ENCODE measurements at places on chromosomes 1 and 21. TPM values are rescaled to one million over a fixed set of nuclear protein-coding genes. Genes with fewer than 3 reads are reported as not detected.

GRCh38 chr21:34589511-34590282 is 25.2 kb downstream of the RCAN1 start:
- DNase-seq = no peak

- no peak for DNase-seq
These were observed 29.3 kb downstream of the ATF3 start for GRCh38 chr1:212637902-212638301.

DNA sequence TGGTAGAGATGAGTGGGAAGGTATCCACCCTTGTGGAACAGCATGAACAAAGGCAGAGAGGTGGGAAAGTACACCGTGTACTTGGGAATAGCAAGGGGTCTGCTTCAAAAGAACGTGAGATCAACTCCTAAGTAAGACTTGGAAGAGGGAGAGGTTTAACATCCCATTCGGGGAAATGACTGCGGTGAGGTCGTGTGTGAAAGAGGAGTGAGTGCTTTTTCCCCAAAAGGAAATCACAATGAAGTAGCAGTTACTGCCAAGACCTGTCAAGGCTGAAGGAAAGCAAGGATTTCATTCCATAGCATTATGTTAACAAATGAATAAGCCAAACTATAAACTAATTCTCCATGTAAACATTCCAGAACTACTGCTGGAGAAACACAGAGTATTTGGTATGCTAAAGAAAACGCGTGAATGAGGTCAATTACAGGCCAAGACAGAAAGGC is 20.0 kb upstream of the SYDE2 start:
- no peak for DNase-seq

DNA sequence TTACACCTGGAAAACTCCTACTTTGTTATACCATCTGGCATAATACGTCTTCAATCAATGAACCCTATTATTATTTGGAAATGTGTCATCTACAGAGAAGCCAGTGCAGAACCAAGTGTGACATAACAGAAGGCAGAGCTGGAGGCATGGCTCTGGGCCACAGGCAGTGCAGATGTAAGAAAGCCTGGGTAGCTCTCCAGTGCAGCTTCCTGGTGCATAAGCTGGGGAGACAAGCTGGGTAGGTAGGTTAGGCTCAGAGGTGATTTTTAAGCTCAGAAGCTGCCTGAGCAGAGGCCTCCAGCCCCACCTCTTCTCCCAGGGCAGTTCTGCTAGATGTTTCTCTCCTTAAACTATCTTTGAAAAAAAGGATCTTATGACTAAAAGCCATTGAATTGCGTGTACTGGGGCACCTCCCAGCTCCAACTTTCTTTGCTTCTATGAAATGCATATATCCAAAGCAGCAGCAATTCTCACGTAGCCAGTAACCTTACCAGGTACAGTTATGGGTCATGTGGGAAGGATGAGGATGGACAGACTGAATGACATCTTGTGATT is 30.7 kb downstream of the AKNAD1 start:
- DNase-seq = no peak

DNA sequence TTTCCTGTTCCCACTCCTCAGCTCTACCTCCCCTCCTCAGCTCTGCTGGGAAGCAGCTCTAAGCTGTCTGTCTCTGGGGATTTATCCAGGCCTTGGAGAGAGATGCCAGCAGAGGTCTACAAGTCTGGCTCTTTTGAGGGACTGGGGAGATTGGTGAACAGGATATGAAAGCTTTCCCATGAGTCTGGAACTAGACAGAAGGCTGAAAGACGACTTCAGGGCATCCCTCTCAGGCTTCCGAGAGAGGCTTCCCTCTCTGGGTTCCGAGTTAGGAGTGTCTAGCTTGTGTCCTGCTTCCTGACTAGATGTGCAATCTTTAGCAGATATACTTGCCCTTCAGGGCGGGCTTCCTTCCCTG is 733 bp downstream of the TMEM35B start:
- DNase-seq = no peak

DNA sequence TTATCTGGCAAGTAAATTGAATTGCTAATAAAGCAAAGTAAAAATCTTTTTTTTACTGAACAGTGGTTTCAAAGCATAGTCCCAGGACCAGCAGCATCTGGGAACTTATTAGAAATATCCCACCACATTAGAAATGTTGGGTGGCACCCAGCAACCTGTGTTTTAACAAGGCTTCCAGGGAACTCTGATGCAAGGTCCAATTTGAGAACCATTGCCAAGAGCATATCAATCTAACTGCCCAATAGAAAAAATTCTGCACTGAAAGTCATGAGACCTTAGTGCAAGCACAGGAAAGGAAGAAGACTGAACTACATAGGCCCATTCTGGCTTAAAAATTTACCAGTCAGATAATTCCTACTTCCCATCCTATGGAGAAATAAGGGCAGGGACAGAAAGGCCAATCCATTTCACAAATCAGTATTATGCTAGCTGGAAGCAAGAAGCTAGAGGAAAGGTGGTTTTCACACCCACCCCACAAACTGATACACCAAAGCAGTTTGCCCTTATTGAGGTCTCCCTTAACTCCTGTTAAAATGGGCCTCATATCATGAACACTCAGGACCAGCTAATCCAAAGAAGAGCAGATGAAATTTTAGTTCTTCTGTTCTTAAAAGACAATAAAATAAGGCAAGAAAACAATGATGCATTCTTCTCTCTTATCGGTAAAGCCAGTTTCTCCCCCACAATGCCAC is 17.5 kb upstream of the C1orf105 start:
- no peak for DNase-seq

GRCh38 chr1:5376538-5377247 is 615.5 kb downstream of the NPHP4 start:
- no peak for DNase-seq

DNA sequence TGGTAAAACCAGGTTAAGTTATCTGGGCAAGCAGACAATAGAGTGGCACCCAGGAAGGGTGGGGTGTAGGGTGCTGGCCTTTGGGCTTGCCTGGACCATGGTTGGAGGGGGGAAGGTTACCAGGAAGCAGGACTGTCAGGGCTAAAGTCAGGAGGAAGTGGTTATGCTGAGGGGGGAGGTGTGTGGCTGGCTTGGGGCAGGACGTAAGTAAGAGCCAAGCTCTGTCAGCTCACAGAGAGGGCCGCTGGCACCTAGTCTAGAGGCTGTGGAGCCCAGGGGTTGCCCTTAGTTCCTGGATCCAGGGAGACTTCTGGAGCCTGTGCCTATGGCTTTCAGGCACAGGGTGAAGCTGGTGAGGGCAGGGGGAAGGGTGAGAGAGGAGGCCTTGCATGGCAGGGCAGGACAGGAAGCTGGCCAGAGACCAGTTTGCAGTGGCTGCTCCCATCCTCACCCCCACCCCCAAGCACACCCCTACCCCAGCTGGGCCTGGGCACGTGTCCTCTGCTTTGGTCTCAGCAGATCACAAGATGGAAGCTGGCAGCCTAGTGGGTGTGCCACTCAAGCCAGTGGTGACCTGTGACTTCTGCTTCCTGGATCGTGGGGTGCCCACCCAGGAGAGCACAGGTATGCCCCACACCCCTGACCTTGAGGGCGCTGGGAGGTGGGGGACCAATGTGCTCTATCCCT is 20.5 kb upstream of the SMYD3 start:
- DNase-seq = no peak

DNA sequence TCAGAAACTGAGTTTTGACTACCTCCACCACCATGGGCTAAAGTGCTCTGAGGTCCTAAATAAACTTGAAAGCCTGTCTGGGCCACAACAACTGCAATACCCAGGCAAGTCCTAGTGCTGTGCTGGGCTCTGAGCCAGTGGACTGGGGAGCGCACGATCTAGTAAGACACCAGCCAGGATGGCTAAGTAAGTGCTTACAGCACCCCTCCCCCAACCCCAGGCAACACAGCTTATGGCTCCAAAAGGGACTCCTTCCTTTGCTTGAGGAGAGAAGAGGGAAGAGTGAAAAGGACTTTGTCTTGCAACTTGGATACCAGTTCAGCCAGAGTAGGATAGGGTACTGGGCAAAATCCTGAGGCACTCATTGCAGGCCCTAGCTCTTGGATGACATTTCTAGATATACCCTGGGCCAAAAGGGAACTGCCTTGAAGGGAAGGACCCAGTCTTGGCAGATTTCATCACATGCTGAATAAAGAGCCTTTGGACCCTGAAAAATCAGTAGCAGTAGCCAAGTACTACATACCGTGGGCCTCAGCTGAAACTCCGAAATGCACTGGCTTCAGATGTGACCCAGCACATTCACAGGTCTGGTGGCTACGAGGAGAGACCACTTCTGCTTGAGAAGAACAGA is 1.6 kb downstream of the C1orf105 start:
- no peak for DNase-seq

Gene MTARC1
- total RNA-seq = 0.75 TPM

Gene NTMT2
- not detected for total RNA-seq

Gene SELP
- total RNA-seq = 2.3 TPM

Data from T-helper 17 cell (primary cell).